ENCODE measurements at places on chromosomes 5 and 9.

GRCh38 chr5:180193749-180194375, 15.1 kb downstream of the RASGEF1C start:
- DNase-seq: no peak

DNA sequence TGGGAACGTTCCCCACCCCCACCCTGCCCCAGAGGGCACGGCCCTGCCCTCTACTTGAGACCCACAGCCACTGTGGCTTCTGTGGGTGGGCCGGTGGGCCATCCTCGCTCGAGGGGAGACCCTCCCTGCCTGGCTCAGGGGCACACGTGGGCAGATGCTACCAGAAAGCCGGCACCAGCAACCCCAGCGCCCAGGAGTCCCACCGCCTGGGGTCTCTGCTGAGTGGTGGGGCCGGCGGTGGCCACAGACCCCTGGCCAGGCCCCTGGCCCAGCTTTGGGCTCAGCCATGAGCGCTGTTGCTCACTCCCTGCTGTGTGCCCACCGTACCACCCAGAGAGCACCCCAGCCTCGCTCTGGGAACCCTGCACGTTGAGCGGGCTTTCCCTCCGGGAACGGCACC, 16.5 kb upstream of the NRARP start:
- no peak for DNase-seq

- no peak for DNase-seq
These were observed 3.7 kb downstream of the NR4A3 start for GRCh38 chr9:99825172-99826046.

DNA sequence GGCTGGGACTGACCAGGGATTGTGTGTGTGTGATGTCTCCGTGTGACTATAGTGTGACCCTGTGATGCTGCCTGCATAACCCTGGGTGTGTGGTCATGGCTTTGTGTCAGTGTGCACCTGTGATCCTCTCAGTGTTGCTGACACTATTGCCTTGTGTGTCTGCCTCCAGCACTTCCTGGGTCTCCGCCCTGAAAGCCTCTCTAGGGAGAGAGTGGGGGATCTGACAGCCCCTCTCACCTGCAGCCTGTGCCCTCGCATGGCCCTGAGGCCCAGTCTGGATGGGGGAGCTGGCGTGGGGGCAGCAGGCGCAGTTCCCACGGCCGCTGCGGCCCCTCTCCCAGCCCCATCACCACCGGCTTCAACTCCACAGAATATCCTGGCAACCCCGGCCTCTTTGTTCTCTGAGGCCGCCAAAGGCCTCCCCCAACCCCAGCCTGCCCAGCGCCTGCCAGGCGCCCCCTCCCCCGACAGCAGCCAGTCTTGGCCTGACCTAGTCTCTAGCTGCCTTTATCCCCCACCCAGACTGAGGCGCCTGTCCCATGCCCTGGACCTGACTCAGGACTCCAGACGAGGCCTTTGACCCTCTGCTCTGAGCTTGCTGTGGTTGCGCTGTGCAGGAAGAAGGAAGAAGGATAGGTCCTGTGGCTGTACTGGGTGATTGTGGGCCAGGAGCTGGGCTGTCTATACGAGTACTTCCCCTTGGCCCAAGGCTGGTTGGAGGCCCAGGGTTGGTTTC, 38.7 kb downstream of the CXXC5 start:
- no peak for DNase-seq

- no peak for DNase-seq
These were observed 6.6 kb upstream of the TMEFF1 start for GRCh38 chr9:100466171-100466828.

DNA sequence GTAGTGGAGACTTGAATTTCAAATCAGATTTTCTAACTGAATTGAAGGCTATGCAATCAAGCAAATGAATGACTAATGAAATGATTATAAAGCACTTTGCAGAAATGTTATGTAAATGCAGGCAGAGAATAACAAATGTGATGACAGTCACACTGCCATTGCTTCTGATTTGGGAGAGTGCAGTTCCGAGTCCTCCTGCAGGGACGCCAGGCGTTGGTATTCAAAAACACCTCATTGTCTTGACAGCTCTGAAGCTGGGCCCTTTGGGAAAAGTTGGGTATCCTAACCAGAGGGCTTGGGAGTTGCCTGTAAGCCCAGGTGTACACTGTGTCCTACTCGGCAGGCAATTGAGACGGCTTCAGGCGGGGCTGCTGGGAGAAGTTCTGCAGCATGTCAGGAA, 57.9 kb downstream of the C5orf15 start:
- DNase-seq: no peak

GRCh38 chr5:59358005-59358861, 535.3 kb downstream of the PDE4D start:
- DNase-seq: no peak

GRCh38 chr9:25177858-25178257, 500.4 kb downstream of the TUSC1 start:
- no peak for DNase-seq

DNA sequence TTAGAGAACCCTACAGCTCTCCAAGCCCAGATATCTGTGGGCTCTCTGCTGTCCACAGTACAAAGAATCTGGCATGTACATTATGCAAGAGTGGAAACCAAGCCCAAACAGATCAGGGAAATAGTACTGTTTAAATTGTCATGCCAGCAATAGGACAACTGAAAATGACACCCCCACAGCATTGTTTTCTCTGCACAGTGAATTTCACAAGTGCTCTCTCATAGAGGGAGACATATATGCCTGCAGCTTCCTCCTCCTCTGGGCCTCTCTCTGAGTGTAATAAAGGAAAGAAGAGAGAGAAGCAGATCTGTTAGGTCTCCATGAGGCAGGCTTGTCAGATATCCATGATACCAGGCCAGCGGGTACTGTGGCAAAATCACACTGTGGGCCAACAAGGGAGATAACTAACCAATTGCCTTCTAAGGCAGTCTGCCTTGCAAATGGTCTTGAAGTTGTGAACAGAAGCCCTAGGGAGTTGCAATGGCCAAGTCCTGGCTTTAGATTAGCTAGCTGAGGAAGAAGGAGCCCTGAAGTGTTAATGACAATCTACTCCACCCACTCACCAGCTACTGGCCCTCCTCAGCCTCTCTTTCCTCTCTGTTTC, 54.4 kb upstream of the JMY start:
- DNase-seq: no peak

DNA sequence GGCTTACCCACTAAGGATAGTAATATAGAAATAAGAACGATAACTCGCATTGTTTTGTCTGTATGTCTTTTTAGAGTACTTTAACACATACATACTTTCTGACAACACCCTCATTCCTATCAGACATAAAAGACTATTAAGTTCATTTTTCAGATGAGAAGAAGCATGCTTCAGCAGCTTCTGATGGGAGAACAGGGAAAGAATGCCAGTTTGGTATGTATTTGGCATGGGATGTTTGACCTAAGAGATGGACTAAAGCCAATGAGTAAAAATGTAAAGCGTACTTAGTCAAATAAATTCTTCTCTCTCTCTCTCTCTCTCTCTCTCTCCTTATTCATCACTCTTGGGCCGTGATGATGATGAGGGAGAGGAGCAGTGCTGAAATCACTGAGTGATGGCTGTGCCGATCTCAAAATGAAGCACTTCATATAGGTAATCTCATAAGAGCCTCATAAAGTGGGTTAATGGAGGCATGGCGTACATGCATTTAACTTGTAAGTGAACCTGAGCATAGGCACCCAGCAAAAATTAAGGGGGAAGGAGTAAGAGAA, 71.5 kb downstream of the SLIT3 start:
- no peak for DNase-seq

DNA sequence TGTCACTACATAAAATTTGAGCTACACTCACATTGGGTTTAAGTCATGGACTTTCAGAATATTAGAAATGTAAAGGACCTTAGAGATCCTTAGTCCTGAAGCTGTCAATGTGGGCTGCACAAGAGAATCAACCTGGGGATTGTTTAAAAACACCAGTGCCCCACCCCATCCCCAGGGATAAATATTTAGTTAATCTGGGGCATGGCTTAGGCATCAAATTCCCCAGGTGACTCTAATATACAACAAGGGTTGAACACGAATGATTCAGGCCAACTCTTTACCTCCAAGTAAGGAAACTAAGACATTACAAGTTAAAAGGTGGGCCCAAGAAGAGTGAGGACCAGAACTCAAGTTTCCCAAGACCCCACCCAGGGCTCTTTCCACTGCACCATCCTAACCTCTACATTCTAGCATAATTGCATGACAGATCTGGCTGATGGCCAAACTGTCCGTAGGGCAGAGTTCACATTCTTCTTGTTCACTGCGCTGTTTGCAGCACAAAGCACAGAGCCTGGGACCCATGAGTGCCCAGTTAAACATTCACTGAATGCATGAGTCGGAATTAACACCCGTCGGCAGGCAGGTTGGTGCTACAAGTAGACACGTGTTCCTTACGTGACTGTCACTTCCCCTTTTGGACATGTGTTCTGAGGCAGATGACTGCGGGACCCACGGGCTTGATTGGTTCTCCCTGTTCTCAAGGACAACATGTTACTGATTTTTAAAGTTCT, 25.2 kb downstream of the CYFIP2 start:
- no peak for DNase-seq

DNA sequence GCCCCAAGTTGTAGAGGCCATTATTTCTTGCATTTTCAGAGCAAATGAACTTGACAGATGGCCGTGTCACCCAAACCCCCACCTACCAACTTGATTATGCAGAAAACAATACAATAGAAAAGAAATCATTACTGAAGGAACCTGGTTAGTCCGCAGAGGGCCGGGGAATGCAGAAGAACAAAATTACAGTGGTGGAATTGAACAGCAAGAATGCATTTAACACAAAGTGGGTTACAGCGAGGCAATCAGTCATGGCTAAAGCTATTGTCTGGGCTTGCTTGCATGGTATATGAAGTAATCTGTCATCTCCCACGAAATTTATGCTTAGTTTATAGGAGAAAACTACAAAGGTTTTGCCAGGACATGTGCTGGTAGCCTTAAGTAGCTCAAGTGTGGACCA, 238.3 kb upstream of the IRX1 start:
- DNase-seq: no peak

DNA sequence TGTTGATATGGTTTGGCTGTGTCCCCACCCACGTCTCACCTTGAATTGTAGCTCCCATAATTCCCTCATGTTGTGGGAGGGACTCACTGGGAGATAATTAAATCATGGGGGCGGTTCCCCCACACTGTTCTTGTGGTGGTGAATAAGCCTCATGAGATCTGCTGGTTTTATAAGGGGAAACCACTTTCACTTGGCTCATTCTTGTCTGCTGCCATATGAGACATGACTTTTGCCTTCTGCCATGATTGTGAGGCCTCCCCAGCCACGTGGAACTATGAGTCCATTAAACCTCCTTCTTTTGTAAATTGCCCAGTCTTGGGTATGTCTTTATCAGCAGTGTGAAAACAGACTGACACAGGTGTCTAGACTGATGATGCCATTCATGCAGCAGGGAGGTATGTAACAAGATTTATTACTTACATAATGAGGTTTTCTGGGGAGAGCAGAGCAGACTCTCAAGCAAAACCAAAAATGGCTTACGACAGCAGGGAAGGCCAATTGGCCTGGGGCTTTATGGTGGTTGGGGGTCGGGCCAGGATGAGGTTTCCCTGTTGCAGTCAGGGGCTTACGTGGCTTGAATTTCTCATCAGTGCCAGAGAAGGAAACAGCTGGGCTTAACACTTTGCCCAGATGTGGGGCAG, 9.5 kb upstream of the COMMD10 start:
- no peak for DNase-seq

GRCh38 chr9:77569335-77569734, 78.8 kb downstream of the GNA14 start:
- DNase-seq: no peak

DNA sequence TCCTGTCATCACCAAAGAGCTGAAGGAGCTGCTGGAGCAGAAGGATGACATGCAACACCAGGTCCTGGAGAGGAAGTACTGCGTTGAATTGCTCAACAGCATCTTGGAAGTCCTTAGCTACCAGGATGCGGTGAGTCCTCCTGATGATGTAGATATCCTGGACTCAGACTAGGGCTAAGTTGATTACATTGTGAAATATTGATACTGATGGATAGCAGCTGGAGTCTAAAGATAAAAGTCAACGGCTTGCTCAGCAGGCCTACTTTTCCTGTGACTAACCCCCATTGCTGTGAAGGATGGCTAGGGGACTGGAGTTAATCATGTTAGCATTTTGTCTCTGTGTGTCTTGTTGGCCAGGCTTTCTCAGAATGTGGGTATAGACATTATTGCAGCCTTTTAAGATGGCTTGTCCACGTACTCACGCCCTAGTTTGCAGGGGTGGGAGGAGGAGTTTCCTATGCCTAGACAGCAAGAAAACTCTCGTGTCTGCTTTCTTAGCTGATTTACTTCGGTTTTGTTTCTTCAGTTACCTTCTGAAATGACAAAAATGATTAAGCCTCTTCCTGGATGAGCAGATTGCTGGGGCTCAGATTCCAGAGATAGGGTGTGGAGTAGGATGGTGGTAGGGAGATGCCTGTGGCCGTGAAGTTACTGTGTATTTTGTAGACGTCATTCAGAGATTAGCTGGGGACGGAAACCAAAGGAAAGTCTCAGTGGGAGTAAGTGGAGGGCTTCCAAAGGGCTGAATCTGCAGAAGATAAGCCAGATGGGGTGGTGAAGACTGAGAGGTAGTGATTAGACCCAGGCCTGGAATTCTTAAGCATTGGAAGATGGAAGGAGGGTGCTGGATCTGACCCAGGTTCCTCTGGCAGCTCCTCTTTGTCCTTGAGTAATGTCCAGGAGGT, 166.3 kb downstream of the DOCK2 start:
- DNase-seq: no peak

DNA sequence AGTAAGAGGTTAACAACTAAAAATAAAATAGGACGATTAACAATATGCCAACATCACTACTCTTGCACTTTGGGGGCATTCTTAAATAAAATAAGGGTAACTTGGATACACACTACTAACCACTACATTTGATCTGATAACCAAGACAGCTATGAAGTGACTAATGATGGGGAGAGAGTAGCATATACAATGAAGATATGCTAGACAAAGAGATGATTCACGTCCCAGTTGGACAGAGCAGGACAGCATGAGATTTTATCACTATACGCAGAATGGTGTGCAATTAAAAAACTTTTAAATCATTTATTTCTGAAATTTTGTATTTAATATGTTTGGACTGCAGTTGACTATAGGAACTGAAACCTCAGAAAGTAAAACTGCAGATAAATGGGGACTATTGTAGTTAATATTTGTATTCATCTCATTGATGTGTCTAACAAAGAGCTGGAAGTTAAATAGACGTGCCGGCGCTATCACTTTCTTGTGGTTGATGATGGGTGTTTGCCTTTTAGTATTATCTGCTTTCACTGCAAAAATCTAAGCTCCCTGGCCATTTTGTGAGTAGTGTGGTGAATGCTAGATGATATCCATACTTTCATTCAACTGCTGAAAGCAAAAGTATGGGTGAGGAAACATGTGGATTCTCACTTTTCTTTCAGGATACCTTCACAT, 18.7 kb downstream of the GIN1 start:
- DNase-seq: no peak

GRCh38 chr9:19411316-19411715, 2.5 kb downstream of the ACER2 start:
- no peak for DNase-seq

Measured in coronary artery (tissue), 2 donors.